ENCODE measurements at places on chromosomes 3 and 15. TPM values are rescaled to one million over a fixed set of nuclear protein-coding genes. Genes with fewer than 3 reads are reported as not detected.

DNA sequence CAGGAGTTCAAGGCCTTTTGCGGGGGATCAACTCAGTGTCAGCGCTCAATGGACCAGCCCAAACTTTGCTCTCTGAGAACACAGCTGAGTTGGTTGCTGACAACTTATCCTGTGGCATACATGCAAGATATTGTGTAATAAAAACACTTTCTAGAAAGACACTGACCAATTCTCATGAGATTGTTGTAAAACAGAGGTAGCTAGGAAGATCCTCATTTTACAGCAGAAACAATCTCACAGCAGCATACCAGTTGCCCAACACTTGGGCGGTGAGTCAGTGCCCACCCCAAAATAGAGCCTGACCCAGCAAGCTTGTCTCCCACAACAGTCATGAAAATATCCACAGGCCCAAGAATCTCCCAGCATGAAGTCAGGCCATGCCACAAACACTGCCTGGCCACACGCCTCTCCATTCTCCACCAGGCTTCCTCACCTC, 18.2 kb downstream of the KLHL6 start:
- no peak for DNase-seq

GRCh38 chr15:66369773-66370651, 13.5 kb upstream of the TIPIN start:
- DNase-seq, result no peak

DNA sequence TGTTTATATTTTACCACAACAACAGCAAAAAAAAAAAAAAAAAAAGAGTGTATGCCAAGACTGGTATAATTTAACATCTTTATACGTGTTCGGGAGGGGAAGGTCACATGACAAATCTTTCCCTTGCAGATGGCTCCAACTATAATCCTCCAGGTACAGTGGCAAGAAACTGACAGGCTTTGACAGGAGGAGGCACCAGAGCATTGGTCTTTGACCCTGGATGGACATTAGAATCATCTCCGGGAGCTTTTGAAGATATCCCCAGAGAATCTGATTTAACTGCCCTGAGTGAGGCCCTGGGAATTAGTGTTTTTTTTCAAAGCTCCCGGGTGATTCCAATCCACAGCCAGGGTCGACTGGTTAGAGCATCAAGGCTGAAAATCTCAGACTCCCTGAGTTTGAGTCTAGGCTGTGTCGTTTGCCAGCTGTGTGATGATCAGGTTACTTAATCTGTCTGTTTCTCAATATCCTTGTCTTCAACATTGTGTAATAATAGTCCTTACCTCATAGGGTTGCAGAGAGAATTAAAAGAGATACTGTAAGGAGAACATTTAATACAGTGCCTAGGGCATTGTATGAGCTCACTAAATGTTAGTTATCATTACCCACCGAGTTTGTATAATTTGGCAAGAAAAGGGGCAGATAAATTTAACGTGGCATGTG, 8.9 kb upstream of the SEMA5B start:
- no peak for DNase-seq

GRCh38 chr3:16258177-16258576, 6.6 kb downstream of the DPH3 start:
- no peak for DNase-seq

- DNase-seq, result no peak
These were observed 74.2 kb downstream of the PGPEP1L start for GRCh38 chr15:98933406-98933805.

DNA sequence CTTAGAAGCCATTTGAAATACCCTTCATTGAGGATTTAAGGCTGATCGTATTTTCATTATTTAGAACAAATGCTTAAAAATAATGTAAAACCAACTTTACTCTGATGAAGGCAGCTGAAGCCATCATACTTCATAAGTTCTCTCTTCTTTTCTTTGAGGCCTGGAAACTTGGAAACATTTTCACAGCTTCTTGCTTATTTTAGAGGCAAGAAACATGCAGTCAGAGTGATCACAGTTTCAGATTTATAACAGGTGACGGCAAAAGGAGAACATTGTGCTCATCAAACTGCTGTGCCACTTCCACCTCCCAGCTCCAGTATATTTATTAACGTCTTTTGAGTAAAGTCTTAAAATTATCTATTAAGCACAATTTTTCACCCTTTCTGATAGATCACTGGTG, 376.1 kb downstream of the PTPRG start:
- no peak for DNase-seq

DNA sequence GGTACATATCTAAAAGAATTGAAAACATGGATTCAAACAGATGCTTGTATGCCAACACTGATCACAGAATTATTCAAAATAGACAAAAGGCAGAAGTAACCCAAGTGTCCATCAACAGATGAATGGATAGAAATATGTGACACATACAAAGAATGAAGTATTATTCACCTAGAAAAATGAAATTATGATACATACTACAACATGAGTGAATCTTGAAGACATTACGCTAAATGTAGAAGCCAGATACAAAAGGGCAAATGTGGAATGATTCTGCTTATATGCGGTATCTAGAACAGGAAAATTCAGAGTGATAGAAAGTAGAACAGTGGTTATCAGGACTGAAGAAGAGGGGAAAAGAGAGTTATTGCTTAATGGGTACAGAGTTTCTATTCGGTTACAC, 26.2 kb upstream of the SLC12A8 start:
- no peak for DNase-seq

DNA sequence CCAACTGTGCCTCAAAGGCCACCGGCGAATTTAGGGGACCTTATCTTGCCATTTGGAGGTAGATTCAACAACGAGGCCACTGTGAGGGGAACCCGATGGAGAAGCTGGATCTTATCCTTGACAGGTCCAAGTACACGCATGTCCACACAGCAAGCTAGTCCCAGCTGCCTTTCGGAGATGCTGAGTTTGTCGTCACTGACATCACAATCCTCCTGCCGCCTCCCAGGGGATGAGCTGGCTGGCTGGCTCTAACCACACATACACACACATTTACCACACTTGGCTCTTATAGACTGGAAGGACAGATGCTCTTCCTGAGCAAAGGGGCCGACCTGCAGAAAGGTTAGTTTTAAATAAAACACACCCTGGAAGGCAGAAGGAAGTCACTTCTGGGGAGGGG, 176.3 kb downstream of the STT3B start:
- no peak for DNase-seq

DNA sequence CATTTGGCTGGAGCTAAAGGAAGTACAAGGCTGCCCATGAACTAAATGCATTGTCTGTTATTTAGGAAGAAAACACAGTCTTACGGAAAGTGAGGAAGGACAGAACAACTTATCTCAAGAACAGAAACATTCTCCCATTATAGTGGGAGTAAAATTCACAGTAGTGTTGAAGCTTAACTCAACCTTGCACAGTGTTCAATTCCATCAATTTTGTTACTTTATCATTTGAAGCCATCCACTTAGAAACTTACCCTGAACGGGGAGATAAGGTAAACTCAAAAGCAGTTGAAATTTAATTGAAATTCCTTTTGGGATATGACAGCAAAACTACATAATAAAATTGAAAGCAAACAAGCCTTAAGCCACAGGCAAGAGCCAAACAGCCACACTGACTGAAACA, 186.9 kb downstream of the PCCB start:
- DNase-seq, result no peak

GRCh38 chr3:188051801-188052168, 102.2 kb upstream of the LPP start:
- no peak for DNase-seq

DNA sequence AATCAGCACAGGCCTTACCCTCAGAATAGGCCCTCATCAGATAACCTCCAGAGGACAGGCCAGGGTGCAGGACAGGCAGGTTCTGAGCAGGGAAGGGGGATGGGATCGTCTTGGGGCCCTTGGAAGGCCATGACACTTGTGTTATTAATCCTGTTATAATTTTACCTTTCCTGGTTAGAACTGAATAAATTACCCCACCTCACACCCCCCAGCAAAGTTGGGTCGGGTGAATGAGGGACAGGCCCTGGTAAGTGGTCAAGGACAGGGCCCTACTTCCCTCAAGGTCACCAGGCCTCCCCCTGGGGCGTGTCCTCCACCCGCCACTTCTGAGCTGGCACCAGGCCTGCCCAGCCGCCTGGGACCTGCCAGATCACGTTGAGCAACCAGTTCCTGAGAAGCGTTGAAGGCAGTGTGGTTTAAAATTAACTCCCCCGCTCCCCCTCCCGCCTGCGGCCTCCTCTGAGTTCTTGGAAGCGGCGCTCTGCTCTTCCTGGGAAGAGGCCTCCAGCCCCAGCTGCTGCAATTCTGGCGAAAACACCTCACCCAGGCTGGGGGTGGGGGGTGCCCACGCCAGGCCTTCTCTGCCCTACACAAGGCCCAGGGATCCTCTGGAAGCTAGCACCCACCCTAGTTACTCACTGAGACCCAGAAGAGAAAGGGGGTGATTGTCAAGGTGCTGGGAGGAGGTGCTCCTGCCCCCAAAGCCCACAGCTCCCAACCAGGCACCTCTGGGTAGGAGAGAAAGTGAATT, 10.6 kb downstream of the CISH start:
- peak; percentile 97 for DNase-seq

- no peak for DNase-seq
These were observed 104.0 kb downstream of the KLHL25 start for GRCh38 chr15:85690561-85691231.

DNA sequence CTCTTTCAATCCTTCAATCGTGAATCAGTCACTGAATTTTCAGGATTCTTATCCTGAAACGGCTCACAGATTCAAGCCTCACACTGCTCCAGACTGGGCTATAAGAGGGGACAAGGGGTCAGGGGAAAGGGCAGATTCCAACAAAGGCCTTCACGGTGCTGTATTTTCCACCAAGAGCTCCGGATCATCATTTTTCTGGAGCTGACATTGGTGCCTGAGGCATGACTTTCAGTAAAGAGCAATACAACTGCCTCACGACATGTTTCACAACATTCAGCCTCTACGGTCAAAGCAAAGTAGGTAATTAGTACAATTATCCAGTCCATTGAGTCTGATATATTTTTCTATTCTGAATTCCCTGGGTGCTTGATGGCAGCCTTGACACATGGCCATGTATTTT, 185.0 kb upstream of the PRICKLE2 start:
- no peak for DNase-seq

- no peak for DNase-seq
These were observed 21.2 kb upstream of the SIAH2 start for GRCh38 chr3:150783920-150784746.

- no peak for DNase-seq
These were observed 30.7 kb downstream of the ATP13A5 start for GRCh38 chr3:193347521-193348501.

ISL2 gene
- 0.76 TPM for total RNA-seq

SLC12A1 gene
- not detected for total RNA-seq

LMAN1L gene
- not detected for total RNA-seq

KNG1 gene
- total RNA-seq, result not detected

STRIT1 gene
- not detected for total RNA-seq

STAC gene
- 0.76 TPM for total RNA-seq

CCR4 gene
- total RNA-seq, result not detected

LRRIQ4 gene
- total RNA-seq, result not detected
